ENCODE measurements at places on chromosomes 12 and 14.

DNA sequence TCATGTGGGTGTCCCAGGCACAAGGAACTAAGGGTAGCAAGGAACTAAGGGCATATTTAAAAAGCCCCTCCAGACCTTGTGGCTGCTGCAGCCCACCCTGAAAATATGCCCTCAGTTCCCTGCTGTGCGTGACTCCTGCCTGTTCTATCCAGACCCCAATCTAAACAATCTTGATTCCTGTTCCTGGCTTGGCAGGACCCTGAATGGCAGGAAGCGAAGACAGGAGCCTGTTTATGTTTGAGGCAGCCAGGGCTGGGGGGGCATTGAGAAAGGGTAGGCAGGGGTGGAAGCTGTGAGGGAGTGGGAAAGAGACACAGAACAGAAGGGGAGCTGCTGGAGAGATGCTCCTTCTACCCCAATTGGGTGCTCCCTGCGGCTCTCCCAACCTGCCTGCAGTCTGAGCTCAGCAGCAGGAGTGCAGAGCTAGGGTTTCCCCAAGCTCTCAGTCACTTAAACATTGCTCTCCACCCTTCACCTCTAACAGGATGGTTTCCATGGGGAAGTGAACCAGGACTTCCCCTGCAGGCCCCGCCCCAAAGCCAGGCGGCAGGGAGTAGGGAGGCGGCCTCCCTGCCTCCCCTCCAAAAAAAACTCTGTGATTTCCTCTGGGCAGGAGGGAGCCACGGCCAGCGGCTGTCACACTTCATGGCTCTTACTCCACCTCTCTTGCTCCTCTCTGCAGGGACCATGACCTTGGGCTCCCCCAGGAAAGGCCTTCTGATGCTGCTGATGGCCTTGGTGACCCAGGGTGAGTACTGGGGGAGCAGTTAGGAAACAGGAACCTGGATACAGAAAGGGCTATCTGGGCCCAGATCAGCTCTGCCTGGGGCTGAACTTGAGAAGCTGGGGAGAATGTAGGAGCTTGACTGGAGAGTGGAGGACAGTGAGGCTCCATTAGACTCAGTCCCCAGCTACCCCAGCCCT, 4.7 kb downstream of the ACVRL1 start:
- DNase-seq, result peak; percentile 41

- no peak for DNase-seq
These were observed 88.5 kb downstream of the GXYLT1 start for GRCh38 chr12:42056130-42056529.

DNA sequence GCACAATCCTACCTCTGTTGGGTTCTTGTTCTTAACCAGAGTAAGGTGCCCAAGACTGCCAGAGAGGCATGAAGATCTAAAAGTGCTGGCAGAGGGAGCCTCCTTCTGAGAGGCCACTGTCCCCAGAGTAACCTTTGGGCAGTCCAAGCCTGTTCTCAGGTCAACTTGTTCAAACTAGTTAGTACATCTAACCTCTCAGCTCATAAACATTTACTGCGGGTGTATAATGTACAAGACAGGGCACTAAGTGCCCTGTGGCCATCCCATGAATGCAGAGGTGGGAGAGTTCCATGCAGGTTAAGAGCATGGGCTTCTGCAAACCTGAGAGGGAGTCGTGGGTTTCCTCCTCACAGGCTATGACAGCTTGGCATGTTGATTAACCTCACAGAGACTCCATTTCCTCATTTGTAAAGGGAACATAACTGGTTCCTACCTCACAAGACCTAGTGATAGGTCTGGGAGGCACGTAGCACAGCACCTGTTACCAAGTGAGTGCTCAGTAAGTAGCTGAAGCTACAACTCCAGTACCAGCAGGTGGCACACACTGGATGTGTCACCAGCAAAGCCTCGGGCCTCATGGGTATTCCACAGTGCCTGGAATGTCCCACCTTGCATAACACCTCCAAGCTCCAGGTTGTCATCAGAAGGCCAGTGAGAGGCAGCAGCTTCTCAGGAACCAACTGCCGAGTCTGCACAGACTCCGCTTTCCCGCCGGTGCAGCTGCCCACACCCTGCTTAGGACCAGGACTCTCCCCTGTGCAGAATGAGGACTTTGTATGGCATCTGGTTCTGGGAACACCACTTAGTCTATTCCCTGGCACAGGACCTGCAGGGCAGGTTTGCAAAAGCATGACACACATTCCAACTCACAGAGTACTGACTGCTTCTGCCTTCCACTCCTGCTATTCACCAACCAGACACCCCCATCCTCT, 4.4 kb downstream of the VDR start:
- DNase-seq, result no peak

GRCh38 chr12:29769162-29769858, 14.4 kb downstream of the TMTC1 start:
- DNase-seq, result peak; percentile 96

DNA sequence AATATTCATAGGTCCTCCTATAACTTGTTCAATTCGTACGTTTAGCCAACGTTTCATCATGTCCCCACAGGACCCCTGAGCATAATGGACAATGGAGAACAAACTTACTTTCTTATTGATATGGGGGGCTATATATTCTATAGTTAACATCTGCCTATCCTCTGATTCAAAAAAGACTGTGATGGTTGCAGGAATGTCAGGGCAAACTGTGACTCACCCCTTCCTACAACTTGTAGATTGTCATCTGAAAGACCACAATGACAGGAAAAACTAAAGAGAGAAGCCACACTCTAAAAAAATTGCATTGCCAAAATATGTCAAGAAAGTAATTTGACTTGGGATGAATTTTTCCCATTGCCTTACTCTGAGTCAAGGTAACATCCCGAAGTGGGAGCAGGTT, 50.8 kb downstream of the CATSPERB start:
- no peak for DNase-seq

GRCh38 chr14:61701946-61702345, 6.6 kb downstream of the HIF1A start:
- DNase-seq, result no peak

- DNase-seq, result peak; percentile 60
These were observed 2.1 kb upstream of the GPD1 start for GRCh38 chr12:50101663-50102062.

DNA sequence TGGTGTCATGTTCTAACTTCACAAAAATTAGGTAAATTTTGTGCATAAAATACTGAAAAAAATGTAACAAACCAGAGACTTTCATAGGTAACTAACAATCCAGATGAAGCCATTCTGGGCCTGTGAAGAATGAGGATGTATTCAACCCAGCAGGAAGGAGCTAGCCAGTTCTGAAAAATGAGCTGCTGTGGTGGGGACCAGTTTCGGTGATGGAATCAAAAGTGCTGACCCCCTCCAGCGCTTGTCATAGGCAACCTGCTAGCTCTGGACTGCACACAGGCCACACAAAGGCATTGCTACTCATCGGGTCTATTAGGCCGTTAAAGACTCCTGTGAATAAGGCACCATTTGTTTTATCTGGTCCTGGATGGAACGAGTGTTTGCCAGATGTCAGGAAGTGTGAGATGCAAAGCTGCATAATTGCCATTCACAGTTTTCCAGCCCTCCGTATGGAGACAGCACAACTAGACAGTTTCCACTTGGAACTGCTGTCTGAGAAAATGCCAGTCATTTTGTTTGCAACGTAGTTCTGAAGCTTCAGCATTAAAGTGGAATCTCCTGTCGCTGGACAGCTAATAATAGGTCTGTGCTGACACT, 3.3 kb upstream of the RIMBP2 start:
- no peak for DNase-seq

DNA sequence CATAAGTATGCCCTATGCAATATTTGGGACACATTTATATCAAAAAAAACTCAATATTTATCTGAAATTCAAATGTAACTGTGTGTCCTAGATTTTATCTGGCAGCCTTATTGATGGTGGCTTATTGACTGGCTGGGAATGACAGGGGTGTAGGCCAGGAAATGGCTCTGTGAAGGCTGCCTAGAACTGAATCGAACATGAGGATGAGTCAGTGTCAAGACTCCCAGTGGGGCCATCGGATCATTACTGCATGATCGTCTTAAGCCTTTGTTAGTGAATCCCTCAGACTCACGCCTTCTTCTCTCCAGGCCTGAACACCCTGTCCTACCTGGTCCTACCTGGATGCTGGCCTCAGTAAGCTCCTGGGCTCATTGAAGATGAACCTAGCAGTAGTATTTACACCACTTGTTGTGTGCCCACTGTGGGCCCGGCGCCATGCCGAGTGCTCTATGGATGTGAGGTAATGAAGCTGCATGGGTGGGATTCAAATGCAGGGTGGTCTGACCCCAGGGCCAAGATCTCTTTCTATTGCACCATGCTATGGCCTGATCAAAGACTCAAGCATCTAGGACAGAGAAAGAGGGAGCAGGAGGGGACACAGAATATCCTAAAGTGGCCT, 21.0 kb upstream of the FAIM2 start:
- no peak for DNase-seq

DNA sequence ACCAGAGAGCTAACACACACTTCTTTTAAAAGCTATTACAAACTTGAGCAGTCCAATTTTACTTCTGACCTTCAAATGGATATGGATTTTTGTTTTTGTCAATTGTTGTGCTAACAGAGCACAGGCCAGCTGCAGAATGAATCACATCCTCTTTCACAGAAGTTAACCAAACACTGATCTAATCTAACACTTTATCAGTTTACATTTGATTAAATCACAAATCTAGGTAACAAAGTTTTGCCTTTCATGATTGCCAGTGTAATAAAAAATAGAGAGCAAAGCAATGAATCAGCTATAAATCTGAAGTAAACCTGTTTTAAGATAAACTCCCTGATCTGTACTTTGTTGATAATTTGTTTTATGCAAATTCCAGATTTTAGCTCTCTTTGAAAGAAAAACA, 273.1 kb upstream of the RGS6 start:
- peak; percentile 55 for DNase-seq

GRCh38 chr12:41459111-41459905, 271.2 kb downstream of the PDZRN4 start:
- DNase-seq, result no peak

- no peak for DNase-seq
These were observed 32.5 kb upstream of the PLEKHG6 start for GRCh38 chr12:6277982-6278438.

DNA sequence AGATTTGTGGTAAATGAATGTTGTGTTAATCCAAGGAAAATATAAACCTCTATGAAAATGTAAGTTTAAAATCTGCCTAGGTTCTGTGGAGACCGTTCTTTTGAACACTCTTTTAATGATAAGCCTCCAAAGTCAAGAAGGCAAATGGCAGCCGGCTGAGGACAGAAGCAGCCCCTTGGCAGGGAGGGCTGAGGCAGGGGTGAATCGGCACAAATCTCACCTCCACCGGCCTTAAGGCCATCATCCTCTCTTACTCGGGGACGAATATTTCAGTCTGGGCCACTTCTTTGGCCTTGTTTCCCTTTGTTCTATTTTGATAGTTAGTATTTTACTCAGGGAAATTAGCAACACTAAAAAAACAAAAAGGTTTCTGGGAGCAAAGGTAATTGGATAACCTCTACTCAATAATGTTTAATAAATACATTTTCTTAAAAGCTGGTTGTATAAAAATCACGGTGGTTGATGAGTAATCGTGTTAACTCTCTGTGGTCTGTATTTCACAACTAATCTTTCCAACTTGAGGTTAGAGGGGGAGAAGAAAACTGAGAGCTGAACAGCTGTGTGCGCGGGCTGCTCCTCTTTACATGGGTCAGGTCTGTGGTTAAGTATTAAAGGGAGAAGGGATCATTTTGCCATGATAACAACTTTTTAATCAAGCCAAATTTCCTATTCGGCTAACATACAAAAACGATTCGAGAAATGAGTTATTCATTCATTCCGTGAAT, 18.6 kb downstream of the LGMN start:
- peak; percentile 96 for DNase-seq

- no peak for DNase-seq
These were observed 6.4 kb upstream of the CCDC60 start for GRCh38 chr12:119328111-119328510.

GRCh38 chr12:69884386-69884785, 59.4 kb downstream of the MYRFL start:
- no peak for DNase-seq

- no peak for DNase-seq
These were observed 72.7 kb downstream of the DNAH10 start for GRCh38 chr12:123834845-123835244.

GRCh38 chr12:114406316-114406983, 506 bp upstream of the TBX5 start:
- DNase-seq, result no peak

DNA sequence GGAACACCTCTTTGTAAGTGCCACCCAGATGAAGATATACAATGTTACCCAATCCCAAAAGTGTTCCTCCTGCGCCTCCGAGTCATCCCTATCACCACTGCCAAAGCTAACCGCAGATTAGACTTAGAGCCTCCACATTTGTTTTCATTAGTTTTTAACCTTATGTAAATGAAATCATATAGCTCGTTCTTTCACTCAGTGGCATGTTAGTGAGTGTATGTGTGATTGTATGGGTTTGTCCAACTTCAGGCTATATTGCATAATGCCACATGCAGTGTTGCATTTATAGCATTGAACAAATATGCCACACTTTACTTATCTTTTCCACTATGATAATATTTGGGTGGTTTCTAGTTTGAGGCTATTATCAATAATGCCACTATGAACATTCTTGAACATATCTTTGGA, 18.0 kb downstream of the MAP1LC3B2 start:
- no peak for DNase-seq

DNA sequence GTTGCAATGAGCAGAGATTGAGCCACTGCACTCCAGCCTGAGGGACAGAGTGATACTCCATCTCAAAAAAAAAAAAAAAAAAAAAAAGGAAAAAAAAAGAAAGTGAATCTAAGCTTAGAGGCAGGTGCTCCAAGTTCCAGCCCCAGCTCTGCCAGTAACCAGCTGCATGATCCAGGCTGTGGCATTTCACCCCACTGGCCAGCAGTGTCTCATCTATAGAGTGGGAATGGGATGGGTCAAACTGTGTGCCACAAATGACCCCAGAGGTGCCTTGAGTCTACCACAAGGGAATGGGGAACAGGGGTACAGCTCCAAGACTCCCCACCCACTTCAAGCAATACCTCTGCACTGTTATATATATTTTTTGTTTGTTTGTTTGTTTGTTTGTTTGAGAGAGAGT, 5.0 kb downstream of the PLEKHD1 start:
- no peak for DNase-seq

DNA sequence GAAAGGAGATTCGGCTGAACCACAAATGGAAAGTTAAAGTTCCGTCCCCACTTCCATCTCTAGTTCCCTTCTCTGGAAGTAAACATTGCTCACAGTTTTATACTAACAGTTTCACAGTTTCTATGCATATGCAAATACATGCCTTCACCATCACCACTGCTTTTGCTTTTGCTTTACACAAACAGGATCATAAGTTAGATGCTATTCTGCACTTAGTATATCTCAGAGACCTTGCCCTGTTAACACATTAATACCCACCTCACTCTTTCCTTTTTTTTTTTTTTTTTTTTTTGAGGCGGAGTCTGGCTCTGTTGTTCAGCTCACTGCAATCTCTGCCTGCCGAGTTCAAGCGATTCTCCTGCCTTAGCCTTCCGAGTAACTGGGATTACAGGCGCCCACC, 890 bp downstream of the TEP1 start:
- no peak for DNase-seq

DNA sequence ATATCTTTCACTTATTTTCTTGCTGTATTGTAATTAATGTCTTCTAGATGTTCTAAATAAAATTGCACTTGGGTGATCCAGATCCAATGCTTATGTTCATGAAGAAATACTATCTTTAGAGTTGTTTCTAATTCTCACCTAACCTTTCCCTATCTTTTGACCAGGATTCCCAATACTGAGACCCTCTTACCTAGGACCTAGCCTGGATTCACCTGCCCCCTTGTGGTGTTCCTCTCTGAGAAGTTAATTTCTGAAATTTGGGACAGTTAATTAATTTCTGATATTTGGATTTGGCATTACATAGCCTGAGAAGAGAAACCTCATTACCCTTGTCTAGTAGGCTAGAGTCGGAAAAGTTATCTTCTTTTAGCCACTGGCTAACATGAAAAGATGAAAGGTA, 29.5 kb downstream of the FOXA1 start:
- no peak for DNase-seq

Data from fibroblast of lung (primary cell).